ENCODE measurements at places on chromosomes 6 and 20. TPM values are rescaled to one million over a fixed set of nuclear protein-coding genes. Genes with fewer than 3 reads are reported as not detected.

YIPF3 gene
- 155 TPM for total RNA-seq

OTOR gene
- total RNA-seq, result not detected

ADRM1 gene
- total RNA-seq, result 129 TPM

ALDH8A1 gene
- 0.10 TPM for total RNA-seq

HCK gene
- not detected for total RNA-seq

C4B gene
- 1.9 TPM for total RNA-seq

PRPF6 gene
- total RNA-seq, result 69.0 TPM

HSPA12B gene
- total RNA-seq, result not detected

INSM1 gene
- not detected for total RNA-seq

NKX2-4 gene
- not detected for total RNA-seq

WFDC10B gene
- not detected for total RNA-seq

BMP2 gene
- total RNA-seq, result 0.07 TPM

KCNQ2 gene
- total RNA-seq, result not detected

GRCh38 chr6:14276071-14276470 lies 158.5 kb downstream of the CD83 start:
- no peak for DNase-seq

GRCh38 chr6:65708162-65708561 lies 1.1 kb upstream of the EYS start:
- no peak for DNase-seq

- no peak for DNase-seq
Observed at GRCh38 chr6:162313922-162314660, 413.5 kb downstream of the PRKN start.

DNA sequence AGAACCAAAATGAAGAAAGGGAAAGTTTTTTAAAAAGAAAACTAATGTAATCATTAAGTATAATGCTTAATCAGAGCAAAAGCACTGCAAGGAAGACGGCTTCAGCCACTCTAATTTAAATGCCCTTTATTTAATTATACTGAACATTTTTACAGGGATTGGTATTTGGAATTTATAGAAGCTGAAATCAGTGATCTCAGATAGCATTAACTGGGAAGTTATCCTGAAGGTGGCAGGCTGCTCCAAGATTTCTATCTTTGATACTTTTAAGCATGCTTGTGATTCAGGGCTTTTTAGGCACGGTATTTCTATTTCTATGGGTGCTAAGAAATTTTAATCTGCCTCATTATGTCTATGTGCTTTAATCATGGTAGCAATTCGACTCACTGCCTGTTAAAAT lies 1.3 kb upstream of the NDUFAF4 start:
- peak; percentile 37 for DNase-seq

- DNase-seq, result no peak
Observed at GRCh38 chr6:39196673-39197091, 32.6 kb downstream of the KCNK5 start.

DNA sequence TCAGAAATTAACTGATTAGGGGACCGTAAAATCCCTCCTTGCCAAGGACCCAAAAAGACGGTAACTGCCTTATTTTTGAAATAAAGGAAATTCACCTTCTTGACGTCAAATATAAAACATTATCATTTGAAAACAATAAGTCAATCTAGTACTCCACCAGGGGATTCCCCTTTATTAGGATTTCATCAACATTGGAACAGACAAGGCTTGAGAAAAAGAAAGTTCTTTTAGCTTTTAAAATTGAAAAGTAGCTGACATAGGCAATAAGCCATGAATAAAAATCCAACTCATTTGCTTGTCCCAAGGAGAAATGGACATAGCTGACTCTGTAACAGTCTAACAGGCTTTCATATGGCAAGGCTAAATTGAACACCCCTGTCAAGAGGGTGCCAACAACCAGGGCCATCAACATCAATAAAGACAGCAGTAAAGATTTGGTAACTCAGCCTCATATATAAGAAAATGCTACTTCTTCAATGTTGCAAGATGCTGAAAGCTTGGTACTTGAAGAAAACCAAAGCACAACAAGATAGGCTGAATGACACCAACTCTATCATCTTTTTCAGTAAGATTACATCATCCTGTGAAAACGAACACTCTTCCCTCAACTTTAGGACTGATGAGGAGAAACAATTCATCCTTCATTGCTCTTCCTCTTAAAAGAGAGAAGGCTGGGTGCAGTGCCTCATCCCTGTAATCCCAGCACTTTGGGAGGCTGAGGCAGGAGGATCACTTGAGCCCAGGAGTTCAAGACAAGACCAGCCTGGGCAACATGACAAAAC lies 121.0 kb upstream of the PRDM1 start:
- DNase-seq, result no peak

GRCh38 chr20:39874049-39874893 lies 814.8 kb downstream of the MAFB start:
- peak; percentile 68 for DNase-seq

DNA sequence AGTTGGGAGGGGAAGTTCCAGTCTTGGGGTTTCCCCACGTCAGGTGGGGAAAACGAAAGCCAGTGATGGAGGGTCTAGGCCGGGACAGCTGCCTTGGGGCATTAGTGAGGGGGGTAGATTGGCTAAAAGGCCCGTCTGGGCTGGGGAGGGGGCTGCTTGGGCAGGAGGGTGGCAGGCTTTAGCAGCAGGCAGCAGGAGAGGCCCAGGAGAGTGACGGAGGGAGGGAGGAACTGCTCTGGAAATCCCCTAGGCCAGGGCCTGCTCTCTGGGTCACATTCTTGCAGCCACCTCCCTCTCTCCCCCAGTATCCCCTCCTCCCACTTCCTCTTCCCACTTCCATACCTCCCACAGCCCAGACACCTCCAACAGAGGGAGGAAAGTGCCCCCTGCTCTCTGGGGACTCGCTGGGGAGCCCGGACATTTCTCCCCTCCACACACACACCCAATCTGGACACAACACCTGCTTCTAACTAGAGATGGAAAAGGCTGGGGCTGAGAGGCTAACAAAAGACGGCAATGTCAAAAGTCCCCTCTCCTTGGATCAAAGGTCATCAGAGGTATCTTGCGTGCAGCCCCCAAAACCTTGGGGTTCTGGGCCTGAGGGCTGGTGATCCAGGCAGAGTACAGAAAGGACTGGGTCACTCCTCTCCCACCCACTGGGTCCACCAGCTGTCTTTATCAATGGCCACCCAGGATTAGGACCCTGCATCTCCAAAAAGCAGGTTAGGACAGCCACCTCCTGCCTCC lies 1.8 kb downstream of the NFKBIE start:
- DNase-seq, result no peak

- no peak for DNase-seq
Observed at GRCh38 chr6:45772886-45773495, 242.7 kb downstream of the CLIC5 start.

- peak; percentile 87 for DNase-seq
Observed at GRCh38 chr6:3001773-3002293, 2.1 kb downstream of the NQO2 start.

GRCh38 chr6:167506443-167507301 lies 181.8 kb downstream of the TTLL2 start:
- DNase-seq, result no peak

DNA sequence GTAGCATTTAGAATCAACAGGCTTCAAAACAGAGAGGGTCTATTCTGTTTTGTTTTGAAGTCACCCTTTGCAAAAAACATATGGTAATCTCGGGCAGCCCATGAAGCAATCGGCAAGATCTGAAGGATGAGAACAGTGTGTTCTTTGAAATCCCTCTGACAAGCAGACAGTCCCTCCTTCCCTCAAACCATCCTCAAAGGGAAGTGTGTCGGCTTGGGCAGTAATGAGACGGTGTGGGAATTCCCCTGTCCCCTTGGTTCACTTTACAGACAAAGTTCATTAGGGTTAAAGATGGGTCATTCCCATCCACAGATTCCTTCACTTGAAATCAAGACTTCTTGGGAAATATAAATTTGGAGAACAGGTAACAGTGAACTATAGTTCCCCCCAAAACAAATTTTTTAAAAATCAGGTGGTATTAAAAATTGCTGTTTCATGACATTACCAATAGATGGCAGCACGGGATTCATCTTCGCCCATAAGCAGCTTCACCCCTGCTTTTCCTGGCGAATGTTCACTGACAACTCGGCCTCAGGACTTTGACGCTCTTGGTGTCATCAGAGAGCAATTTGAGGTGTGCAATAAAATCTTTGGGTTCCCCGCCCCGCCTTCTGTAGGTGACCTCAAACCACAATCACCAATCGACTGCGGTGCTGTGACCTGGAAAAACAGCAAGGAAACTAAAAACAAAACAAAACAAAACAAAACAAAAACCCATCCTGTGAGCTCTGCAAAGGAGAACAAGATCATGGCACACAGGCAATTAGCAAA lies 159.3 kb upstream of the TNFAIP3 start:
- DNase-seq, result peak; percentile 75

DNA sequence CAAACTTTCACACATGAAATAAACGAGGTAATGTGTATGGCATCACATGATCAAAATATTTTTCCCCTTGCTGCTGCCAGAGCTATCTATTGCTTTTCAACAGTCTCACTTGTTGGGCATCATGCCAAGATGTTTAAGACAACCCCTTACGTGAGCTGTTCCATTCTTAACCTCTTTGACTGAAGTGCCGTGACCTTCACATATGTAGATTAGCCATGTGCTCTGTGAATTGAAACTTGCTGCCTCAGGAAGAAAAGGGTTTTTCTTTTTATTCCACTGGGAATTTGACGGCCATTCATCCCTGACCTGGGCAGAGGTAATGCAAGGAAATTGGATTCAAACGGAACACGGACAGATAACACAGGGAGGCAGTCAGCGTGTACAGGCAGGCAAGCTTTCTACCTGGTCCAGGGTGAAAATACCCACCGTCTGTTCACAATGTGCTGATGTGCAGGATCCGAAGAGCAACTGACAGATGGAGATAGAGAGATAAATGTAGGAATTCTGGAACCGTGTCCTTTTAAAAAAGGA lies 14.2 kb downstream of the ARID1B start:
- no peak for DNase-seq

DNA sequence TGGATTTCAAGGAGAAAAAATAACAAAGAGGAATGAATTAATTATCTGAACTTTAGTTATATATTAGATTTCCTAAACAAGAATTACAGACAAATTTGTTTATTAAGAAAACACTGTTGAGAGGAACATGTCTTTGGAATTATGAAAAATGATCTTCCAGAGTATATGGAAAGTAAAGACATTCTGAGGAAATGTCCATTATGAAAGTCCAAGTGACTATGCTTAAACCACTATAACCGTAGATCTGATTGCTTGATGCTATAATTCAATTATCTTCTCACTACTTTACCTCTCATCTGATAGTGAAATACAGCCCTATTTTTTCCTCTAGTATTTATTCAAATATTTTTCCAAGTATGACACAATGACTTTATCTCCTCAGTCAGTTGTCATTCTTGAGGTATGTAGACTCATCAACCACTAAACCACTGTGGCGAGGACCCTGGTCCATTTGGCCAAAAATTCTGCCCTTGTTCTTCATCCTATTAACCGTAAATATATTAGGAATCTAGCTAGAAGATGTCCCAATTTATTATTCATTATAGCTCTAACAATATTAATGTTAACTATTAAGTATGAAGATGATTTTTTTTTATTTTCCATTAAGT lies 37.3 kb upstream of the AHI1 start:
- DNase-seq, result no peak

DNA sequence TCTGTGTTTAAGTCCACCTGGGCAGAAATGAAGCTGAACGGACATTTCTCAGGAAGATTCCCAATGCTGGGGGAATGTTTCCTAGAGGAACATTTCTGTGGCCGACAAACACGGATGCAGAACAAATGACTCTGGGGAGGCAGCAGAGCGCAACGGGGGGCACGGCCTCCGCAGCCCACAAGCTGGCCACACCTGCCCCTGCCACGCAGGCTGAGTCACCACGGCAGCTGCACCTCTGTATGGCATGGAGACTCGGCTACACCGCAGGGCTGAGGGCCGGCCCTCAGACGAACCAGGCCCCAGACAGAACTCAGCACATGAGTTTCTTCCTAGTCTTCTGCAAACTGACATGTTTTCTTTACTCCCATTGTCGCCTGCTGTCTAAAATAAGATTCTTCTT lies 10.0 kb upstream of the PRR18 start:
- DNase-seq, result no peak

DNA sequence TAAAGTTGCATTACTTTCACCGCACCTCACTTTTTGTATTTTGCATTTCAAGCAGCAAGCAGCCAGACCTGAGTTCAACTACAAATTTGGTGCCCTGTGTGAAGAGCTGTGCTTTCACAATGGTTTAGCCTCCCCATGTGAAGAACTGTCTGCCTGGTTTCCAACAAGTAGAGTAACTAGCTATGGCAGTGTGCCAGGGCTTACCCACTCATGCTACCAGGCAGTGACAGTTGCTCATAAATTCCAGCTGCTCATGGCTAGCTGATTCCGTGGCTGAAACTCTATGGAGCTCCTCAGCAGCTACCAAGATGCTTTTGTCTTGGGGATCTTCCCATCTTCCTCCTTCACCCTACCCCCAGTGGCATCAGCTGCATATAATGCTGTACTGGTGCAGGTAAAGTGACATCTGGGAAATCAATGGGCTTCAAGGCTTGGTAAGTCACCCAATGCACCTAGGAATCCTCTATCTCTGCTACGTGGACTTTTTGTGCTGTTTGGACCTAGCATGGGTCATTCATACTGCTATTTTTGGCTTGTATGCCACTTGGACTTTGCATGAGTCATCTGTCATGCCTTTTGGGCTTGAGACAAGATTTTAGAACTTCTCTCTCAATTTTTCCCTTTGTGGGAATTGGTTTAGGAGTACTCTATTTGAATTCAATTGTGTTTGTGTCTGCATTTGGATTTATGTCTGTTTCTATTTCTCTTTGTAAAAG lies 176.5 kb upstream of the GJE1 start:
- DNase-seq, result peak; percentile 37

DNA sequence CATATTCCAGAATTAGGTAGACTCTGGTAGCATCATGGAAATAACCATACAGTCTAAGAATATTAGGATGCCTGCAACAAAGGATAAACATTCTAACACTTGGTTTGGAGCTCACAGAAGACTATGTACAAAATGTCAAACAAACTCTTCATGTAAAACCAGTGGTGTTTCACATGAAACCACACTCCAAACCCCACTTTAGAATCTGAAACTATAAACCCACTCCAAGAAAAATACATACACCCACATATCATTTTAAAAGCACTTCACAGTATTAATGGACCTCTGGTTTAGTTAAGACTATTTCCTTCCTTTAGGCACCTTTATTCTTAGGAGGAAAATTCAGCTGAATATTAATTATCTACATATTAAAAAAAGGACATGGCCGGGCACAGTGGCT lies 10.5 kb downstream of the AURKA start:
- DNase-seq, result no peak

DNA sequence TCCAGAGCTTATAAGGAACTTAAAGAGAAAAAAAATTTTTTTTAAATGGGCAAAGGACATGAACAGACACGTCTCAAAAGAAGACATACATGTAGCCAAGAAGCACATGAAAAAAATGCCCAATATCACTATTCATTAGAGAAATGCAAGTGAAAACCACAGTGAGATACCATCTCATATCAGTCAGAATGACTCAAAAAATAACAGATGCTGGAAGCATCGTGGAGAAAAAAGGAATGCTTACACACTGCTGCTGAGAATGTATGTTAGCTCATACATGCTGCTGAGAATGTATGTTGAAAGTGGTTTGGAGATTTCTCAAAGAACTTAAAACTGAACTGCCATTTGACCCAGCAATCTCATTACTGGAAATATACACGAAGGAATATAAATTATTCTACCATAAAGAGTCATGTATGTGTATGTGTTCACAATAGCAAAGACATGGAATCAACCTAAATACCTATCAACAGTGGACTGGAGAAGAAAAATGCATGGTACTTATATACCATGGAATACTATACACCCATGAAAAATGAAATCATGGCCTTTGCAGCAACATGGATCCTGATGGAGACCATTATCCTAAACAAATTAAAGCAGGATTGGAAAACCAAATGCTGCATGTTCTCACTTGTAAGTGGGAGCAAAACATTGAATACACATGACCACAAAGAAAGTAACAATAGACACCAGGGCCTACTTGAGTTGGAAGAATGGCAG lies 5.2 kb downstream of the OR11A1 start:
- DNase-seq, result peak; percentile 15

Data from HFFc6 (cell line).